Left cardiac atrium (tissue), 4 donors: ENCODE measurements at places on chromosomes 11 and 22.
A peak's percentile ranks its signal among the peaks of the same experiment; 100 is the strongest.

DNA sequence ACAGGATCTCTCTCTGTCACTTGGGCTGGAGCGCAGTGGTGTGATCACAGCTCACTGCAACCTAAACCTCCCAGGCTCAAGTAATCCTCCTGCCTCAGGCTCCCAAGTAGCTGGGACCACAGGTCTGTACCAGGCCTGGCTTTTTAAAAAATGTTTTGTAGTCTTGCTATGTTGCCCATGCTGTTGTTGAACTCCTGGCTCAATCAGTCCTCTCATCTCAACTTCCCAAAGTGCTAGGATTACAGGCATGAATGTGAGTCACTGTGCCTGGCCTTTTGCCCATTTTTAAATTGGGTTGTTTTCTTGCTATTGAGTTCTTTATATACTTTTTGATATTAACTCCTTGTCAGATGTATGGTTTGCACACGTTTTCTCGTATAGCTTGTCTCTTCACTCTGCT is 33.0 kb upstream of the PITPNB start:
- no peak for DNase-seq

GRCh38 chr22:31844941-31845340 is 91.1 kb downstream of the DEPDC5 start:
- DNase-seq: no peak

GRCh38 chr22:28955817-28956216 is 72.4 kb downstream of the ZNRF3 start:
- DNase-seq: no peak

DNA sequence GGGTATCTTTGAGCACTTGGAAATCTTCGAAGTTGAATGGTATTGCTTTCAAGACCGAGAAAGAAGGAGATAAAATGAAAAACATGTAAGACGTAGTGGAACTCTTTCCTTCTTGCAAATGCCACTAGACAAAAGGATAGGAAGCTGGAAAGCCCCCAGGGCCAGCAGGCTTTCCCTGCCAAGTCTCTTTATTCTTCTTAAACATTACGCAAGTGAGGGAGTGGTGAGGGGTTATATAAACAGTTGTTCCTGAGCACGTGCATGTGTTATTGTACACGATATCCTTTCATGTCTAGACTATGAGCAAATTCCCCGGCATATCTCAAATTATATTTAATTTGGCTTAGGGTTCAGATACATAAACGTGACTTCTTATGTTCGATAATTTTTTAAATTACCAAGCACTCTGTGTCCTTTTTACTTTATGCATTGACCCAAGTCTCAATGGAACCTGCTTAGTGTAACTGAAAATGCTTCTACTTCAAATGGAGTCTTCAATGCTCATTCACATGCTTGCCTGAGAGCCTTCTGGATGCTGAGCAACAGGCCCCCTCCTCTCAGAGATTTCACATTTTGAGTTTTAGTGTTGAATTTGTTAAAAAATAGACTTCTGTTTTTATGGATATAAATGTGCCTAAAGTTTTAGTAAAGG is 59.0 kb downstream of the PPP2R1B start:
- peak; percentile 64 for DNase-seq

- no peak for DNase-seq
These were observed 81.6 kb upstream of the LARGE1 start for GRCh38 chr22:34001701-34002466.

- DNase-seq: no peak
These were observed 461.5 kb downstream of the OPCML start for GRCh38 chr11:133070791-133071190.

DNA sequence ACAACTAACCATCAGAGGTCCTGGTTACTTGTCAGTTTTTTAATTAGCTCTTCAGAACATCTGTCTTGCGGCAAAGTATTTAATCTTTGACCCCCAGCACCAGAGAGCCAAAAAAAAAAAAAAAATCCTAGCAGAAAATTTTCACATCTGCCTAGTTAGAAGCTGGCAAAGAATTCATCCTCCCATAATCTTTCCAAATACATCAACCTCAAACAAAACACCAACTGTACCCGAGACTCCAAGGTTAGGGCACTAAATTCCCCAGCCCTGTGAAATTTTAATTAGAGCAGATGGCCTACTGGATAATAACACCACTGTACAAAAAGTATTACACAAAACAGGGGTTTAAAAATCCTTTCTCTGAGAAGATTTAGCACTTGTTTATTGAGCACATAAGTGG is 55.7 kb downstream of the RAB38 start:
- no peak for DNase-seq

DNA sequence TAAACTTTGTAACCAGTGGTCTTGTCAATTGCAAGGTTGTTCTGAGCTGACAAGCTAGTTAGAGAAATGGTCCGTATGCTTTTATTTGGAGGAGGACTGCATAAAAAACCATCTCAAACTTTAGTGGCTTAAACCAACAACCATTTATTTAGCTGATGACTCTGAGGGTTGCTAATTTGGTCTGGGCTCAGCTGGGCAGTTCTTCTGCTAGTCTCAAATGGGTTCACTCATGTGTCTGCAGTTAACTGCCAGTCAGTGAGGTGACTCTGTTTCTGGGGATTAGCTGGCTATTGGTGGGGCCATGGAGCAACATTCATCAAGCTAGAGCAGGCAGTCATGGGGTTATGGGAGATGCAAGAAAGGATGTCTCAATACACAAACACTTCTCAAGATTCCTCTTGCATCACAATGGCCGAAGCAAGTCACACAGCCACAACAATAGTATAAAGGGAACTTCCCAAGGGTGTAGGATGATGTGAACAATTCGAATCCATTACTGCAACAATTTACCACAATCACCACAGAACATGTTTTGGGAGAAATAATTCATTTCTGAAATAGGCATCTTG is 521.9 kb downstream of the INSC start:
- no peak for DNase-seq

DNA sequence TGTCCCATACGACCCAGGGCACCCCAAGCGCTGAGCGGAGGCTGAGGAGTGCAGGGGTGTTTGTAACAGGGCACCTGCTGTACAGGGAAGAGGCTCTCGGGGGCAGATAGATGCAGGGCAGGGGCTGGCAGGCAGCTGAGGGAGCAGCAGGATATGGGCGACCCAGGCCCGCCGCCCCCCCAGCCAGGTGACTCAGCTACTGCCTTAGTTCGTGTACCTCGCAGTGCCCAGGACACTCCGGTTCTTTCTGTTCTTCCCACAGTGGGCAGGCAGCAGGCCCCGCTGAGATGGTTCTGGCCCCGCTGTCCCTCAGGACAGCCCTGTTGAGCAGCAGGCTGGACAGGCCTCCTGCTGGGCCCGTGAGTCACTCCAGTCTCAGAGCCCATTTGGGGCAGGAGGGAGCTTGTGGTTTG is 16.2 kb downstream of the PHLDA2 start:
- DNase-seq: no peak

DNA sequence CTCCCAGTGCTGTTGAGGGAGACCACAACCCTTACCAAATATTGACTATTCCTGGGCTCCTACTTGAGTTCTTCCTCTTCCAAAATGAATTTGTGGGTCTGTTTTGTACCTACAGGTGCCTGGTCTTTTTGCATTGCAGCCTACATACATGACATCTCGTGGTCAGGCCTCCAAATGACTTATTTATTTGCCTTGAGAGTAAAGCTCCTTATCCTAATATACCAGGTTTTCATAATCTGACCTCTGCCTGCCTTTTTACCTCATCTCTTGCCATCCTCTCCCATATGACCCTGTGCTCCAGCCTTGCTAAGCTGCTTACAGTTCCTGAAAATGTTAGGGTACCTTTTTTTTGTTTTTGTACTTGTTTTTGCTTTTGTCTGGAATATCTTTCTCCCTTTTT is 130.4 kb downstream of the UVRAG start:
- no peak for DNase-seq

- DNase-seq: no peak
These were observed 96.2 kb upstream of the MTMR2 start for GRCh38 chr11:96019810-96020747.

GRCh38 chr11:14234446-14234845 is 124.5 kb downstream of the RRAS2 start:
- DNase-seq: peak; percentile 43

DNA sequence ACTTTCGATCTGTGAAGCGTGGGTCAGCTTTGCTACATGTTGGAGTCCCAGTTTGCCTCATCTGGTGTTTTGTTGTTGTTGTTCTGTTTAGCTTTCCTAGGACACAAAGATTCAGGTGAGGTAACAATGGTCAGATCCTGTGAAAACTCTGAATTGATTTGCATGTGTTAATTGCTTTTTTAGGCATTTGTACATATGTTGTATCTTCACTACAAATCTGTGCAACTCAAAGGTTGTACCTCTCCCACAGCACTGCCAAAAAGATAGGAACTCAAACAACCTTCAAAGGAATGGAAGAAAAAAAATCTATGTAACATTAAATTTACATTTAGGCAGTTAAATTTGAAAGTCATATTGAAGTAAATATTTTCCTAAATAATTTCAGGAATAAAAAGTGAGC is 518.5 kb upstream of the TENM4 start:
- DNase-seq: no peak

- DNase-seq: no peak
These were observed at the start of gene OR51A7 for GRCh38 chr11:4903484-4903883. OR51A7 (plus strand) TSS chr11:4903783; CDS start chr11:4907370, 3,587 bp downstream.

DNA sequence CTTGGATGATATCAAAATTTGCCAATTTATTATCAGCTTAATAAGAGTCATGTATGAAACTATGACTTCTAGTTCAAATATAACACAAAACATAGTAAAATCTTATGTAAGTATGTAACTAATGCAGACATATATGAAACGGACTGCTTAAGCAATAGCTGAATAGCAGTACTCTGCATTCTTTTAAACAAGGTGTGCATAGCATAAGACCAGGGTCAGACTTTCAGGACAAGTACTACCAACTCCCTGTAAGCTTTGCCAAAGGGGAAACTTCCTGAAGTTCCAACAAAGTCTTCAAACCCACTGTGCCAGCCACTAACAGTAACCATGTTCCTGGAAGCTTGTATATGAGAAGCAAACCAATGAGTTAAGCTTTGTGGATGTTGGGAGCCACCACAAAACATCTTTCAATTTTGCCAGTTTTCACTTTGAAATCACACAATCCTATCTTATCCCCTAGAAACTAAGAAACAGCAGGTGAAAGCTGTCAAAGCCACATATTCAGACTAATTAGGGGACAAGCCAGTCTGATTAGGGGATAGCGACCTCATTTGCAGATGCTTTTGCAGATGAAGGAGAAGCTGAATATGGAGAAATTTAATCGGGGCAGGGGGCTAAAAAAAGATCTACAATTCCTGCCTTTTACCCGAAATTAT is 13.3 kb downstream of the RBFOX2 start:
- DNase-seq: no peak

GRCh38 chr22:27239520-27239919 is 562.0 kb downstream of the MN1 start:
- DNase-seq: no peak

GRCh38 chr11:721741-722345 is 15.8 kb downstream of the EPS8L2 start:
- DNase-seq: peak; percentile 43

GRCh38 chr11:15871904-15872626 is 484.3 kb downstream of the SOX6 start:
- DNase-seq: no peak

GRCh38 chr22:37457093-37457893 is 28.9 kb downstream of the MFNG start:
- peak; percentile 72 for DNase-seq

GRCh38 chr11:65530157-65530496 is 5.2 kb downstream of the SCYL1 start:
- DNase-seq: no peak

- DNase-seq: peak; percentile 39
These were observed 643 bp downstream of the TIGD3 start for GRCh38 chr11:65355013-65355775.

GRCh38 chr22:41989246-41989645 is 9.3 kb upstream of the WBP2NL start:
- no peak for DNase-seq

- peak; percentile 58 for DNase-seq
These were observed 65.6 kb downstream of the CCDC81 start for GRCh38 chr11:86440305-86440716.

GRCh38 chr11:35313066-35313759 is 106.1 kb downstream of the SLC1A2 start:
- DNase-seq: no peak

- DNase-seq: no peak
These were observed 32.4 kb downstream of the ZC3H12C start for GRCh38 chr11:110125632-110126031.

- DNase-seq: no peak
These were observed 34.7 kb downstream of the CCDC83 start for GRCh38 chr11:85889676-85890579.

DNA sequence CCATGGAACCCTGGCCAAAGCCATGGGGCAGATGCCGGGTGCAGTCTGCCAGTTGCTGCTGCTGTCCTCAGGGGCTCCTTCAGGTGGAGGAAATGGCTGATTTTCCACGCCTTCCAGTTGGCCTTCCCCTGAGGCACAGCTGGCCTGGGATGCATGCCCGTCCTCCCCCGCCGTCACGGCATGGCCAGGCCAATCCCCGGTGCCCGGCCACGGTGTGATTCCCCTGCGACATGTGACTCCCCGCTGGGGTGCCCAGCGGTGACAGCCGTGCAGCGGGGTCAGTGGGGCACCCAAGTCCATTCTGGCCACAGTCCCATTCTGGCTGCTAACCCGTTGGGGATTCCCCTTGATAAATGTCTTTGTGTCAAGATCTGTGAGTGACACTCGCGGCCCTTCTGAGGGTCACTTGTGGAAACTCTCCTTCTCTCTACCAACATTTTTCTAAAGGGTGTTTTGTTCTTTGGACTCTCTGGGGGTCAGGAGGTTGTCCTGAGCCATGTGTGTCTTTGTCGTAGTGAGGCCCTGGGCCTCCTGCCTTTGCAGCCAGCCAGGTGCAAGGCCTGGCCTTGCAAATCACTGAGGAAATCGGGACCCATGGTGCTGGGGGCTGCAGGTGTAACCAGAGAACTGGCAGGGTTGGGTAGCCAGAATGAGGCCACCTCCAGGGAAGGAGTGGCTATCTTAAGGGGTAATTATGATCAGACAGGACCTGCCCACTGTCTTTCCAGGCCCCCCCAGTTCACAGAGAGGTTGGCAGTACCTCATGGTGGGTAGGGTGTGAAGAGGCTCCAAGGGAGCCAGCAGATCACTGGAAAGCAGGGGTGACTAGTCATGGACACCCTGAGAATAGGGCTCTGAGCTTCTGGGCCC is 37.1 kb downstream of the KCNQ1OT1 start:
- DNase-seq: no peak

DNA sequence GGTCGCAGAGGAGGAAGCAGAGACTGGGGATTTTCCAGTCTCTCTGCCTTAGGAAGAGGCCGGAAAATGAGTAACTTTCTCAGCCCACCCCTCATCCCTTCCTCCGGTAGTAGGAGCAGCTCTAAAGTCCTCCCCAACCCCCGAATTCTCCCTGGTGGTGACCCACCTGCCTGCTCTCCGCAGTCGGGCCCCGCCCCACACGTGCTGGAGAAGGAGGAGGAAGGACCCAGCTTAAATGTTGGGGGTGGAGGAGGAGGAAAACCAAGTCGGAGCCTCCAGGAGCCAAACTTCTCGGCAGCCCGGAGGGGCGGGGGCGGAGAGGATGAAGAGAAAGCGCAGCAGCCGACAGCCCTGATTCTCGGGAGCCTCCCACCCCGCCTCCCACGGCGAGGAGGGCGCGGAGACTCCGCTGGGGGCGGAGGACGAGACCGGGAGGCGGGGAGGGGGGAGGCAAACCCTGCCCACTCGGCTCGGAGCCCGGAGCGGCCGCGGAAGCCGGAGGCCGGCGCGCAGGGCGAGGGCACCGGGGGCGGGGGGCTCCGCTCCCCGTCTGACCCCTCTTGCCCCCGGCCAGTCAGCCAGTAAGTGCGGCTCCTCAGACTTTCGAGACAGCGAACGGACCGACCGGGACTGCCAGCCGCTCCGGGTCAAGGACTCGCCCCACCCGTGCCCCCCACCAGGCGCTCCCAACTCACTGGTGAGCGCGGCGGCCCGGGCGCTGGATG is at the start of gene TPBGL:
TPBGL (plus strand) TSS at position 464 of the 725 bp plus-strand sequence. CDS start 276 bp downstream, outside the sequence.
- peak; percentile 48 for DNase-seq
